ENCODE measurements at places on chromosomes 16 and 17.
A peak's percentile ranks its signal among the peaks of the same experiment; 100 is the strongest.

DNA sequence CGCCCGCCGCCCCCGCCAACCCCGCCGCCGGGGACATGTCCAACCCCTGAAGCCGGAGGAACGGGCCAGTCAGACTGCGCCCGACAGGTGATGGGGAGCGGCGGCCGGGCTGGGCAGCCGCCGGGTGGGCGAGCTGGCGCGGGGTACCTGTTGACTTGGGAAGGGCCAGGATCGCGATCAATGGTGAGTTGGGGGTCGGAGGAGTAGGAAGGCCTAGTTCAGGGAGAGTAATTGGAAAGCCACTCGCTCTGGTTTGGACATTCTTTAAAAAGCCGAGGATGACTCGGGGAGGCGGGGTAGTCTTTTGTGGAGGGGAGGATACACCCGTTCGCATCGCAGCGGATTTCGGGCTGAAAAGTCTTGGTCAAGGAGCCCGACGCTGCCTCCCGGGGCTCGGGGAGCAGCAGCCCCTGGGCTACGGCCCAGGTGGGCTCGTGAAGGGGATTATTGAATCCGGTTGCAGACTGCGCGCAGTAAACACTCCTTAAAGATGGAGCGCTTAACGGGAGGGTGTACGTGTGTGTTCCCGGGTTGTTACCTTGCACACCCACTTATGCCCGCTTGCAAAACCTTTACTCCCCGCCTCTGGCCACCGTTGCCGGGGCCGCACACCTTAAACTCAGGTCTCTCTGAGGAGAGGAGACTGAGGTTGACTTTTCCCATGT, 123.8 kb downstream of the GOSR1 start:
- DNase-seq: peak; percentile 5

GRCh38 chr17:32722733-32723132, 154.2 kb downstream of the MYO1D start:
- no peak for DNase-seq

DNA sequence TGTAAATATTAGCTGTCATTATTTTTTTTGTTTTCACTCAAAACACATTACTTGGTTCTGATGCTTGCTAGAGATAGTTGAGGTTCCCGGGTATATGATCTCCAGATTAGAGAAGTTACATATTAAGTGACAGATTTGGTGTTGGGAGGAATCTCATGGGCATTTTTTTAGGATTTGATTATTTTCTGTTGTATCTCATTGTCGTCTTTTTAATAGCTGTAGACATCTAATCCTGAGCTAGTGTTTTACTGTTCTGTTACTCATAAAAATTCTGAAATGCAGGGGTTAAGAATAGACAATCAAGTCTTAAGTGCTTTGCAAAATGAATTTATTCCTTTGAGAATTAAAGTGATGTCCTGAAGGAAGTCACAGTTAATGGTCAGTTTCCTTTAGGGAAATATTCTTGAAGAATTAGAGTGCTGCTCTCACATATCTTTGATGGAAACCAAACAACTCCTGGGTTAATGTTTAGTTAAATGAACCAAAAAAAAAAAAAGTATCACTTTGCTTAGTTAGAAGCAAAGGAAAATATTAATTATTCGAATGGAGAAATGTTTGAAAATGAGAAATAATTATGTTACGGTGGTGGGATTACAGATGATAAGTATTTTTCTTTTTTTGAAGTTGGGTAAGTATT, 251.7 kb upstream of the CACNG5 start:
- no peak for DNase-seq

DNA sequence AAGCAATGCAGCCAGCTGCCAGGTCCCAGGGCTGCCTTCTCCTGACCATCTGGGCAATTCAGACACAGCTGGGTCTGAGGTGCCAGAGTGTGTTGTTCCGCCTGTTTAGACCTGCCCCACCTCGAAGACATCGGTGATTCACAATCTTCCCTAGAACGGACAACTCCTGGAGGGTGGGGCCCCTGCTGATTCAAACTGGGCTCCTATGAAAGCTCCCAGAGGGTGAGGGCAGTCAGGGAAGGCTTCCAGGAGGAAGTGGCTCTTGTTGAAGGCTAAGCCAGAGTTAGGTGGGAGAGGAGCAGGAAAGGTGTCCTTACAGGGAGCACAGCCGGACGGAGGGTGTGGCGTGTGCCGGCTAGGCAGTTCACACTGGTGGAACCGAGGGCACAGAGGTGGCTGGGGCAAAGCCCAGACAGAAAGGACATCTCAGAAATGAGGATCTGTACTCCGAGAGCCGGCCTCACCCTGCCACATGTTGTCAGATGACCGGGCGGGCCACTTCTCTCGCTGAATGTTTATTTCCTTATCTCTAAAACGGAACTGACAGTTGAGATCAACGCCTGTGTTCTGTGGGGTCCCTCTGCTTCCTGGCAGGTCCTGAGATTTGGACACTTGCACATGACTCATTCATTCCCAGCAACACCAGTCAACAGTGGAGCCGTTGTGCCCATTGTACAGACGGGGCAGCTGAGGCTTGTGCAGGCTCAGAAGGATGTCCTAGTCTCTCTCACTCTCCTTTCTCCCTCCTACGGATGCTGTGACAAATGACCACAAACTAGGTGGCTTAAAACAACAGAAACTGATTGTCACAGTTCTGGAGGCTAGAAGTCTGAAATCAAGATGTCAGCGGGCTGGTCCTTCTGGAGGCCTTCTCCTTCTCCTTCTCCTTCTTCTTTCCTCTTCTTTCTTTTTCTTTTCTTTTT, 26.9 kb upstream of the LITAF start:
- no peak for DNase-seq

DNA sequence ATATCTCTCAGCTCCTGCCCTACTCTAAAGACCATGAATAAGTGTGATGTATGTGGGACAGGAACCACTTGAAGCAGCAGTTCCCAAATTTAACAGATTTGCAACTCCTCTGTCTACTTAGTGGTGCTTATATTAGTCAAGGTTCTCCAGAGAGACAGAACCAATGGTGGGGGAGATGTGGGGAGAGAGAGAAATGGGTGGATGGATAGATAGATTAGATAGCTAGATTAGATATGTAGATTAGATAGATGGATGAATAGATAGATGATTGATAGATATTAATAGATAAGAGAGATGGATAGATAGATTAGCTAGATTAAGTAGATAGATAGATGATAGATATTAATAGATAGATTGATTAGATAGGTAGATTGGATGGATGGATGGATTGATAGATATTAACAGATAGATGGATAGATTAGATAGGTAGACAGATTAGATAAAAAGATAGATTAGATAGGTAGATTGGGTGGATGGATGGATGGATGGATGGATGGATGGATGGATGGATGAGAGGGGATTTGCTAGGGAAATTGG, 154.0 kb upstream of the NOL11 start:
- DNase-seq: no peak

- DNase-seq: no peak
Observed at GRCh38 chr17:38429476-38430100, 1.3 kb downstream of the ARHGAP23 start.

- DNase-seq: no peak
Observed at GRCh38 chr16:22726868-22727267, 87.1 kb upstream of the HS3ST2 start.

GRCh38 chr17:39774047-39774446, 36.3 kb downstream of the GRB7 start:
- no peak for DNase-seq

DNA sequence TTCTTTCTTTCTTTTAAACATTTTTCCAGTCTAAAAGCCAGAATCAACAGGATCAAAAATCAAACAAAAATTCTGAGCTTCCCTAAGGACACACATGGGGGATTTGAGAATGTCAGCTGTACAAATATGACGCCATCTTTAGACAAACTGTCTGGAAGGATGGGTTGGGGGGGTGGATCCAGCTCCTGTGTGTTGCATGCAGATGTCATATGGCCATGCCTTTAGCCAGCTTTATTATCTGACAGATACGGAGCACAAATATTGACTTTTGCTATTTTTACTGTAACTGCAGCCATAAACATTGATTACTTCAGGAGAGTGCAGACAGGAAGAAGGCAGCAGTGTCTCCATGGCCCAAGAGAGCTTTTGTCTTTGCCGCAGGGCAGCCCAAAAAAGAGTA, 279.4 kb upstream of the ELAC2 start:
- no peak for DNase-seq

DNA sequence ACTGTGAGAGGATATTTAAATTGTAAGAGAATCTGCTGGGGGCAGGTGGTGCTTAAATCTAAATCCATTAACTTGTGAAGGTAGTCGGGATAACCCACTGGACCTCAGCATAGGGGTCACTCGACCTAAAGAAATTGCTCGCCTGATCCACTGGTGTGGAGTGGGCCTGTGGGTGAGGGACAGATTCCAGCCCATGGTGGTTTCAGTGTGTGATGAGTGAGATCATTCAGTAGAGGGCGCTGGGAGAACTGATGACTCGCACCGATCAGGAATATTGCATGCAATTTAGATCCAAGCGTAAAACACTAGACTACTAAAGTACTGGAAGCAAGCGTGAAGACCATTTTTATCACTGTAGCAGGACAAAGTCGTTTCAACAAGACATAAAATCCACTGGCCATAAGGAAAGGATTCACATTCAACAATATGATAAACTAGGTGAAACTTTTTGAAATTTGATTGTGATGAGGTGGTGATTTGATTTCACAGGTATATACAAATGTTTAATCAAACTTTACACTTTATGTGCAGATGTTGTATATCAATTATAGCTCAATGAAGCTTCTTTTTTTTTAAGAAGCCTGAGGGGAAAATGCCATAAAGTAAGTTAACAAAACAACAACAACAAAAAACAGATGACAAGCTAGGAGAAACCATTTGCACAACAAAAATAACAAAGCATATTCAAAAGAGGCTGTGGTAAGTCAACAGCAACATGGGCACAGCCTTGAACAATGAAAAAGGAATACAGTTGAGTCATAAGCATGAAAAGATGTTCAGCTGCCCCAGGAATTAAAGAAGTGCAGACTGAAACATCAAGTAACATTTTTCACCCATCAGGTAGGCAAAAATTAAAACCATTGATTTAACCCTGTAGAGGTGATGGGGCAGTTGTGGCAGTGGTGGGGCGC, 7.5 kb upstream of the TMEM170A start:
- peak; percentile 55 for DNase-seq

DNA sequence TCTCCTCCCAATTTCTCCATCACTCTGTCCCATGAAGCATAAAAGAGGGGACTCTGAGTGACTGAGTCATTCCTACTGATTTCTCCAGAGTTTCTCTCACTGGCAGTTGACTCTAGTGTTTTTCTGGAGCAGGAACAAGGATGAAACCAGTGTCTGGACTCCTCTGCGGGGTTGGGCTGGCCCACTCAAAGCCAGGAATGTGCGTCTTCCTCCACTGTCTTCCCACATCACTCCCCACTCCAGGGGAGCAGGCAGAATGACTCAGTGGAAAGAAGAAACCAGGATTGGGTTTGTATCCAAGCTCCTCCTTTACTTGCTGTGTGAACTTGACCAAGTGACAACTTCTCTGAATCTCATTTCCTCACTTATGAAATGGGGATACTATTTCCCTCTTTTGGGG, 497.5 kb upstream of the SALL1 start:
- DNase-seq: no peak

- DNase-seq: no peak
Observed at GRCh38 chr17:78185981-78186691, 716 bp downstream of the TK1 start.

DNA sequence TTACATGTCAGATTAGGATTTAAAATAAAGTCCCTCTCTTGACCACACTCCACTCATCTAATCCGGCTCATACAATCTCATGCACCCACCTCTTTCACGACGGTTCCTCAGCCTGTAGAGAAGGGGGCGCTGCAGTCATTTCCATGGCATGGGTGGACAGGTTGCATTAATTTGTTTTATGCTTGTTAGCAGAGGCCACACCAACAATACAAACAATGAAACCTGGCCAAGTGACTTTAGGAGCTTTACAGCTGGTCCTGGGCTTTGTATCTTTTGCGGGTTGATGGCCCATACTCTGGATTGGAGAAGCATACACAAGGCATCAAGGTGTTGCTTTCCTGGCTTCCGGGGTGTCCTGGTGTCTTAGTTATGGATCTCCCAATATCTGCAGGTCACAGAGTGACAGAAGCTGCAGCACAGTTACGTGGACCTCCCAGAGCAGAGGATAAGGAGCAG, 9.7 kb upstream of the SNF8 start:
- DNase-seq: peak; percentile 78

DNA sequence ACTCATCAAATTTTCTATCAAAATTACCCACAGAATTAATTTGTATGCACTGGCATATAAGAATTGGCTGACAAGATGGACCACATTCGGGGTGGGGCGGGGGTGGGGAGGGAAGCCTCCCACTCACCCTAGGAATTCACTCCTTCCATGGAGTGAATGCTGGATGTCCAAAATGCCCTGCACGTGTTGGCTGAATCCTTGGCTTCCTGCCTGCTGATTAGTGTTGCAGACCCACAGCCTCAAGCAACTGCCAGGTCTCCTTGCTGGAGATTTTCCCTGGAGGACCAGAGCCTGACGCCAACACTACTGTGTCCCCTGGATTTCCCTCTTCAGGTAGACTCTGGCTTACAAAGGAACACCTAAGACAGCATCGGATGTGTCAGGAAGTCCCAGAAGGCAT, 575.7 kb upstream of the CDH11 start:
- DNase-seq: no peak

GRCh38 chr17:49871211-49871610, 23.3 kb upstream of the TAC4 start:
- no peak for DNase-seq

GRCh38 chr17:80441133-80441578, 26.2 kb downstream of the ENDOV start:
- peak; percentile 35 for DNase-seq

- DNase-seq: peak; percentile 47
Observed at GRCh38 chr17:48611681-48612455, 1.1 kb upstream of the HOXB7 start.

- DNase-seq: peak; percentile 43
Observed at GRCh38 chr17:46002311-46002972, 3.4 kb downstream of the STH start.

DNA sequence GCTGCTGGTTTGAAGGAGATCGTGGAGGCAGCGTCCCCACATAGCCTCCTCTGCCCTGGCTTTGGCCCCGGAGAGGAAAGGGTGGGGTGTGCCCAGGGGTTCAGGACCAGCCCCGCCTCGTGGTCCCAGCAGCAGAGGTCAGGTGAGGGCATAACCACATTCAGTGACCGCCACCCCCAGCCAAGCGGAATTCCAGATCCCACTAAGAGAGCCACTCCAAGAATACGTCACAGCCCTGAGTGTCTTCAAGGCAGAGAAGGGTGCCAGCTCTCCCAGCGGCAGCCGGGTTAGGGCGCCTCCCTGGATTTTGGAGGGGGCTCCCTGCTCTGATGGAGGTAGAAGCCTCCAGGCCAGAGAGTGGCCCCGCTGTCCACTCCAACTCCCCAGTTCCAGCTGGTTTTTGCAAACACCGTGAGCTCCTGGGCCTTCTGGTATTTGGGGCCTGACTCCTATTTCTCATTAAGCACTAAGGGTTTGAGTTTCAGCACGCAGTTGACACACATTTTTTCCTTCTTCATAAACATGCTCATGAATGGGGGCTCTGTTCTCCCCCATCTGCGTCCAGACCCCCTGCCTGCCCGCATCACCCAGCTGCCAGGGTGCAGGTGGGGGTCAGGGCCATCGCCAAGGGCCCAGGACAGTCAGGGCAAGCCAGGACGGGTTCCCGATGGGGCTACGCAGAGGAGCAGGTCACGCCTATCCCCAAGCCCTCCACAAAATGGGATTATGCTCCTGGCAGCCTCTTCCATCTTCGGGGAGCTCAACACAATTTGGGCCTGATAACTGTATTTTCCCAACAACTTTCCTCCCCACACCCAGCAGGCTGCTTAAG, 98.4 kb upstream of the PLCG2 start:
- no peak for DNase-seq

GRCh38 chr16:54942353-54942943, 11.8 kb downstream of the IRX5 start:
- DNase-seq: no peak

- no peak for DNase-seq
Observed at GRCh38 chr16:35146723-35147458, 1687.5 kb downstream of the TP53TG3F start.

GRCh38 chr17:31552568-31552967, 161.1 kb downstream of the RAB11FIP4 start:
- DNase-seq: no peak
